T-helper 1 cell (primary cell): ENCODE measurements at places on chromosomes 3 and 15.

DNA sequence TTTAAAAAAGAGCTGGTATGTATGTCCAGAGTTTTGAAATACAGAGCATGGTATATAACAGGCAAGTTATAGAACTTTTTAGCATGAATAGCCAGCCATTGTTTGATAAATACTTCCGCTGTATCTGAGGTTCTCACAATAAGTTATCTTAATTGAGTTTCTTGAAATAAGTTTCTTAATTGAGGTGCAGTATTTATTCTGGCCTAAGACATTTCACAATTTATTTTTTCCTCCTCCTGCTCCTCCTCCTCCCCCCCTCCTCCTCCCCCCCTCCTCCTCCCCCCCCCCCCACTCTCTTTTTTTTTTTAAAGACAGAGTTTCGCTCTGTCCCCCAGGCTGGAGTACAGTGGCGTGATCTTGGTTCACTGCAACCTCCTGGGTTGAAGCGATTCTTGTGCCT lies 83.4 kb downstream of the VPS8 start:
- no peak for DNase-seq

DNA sequence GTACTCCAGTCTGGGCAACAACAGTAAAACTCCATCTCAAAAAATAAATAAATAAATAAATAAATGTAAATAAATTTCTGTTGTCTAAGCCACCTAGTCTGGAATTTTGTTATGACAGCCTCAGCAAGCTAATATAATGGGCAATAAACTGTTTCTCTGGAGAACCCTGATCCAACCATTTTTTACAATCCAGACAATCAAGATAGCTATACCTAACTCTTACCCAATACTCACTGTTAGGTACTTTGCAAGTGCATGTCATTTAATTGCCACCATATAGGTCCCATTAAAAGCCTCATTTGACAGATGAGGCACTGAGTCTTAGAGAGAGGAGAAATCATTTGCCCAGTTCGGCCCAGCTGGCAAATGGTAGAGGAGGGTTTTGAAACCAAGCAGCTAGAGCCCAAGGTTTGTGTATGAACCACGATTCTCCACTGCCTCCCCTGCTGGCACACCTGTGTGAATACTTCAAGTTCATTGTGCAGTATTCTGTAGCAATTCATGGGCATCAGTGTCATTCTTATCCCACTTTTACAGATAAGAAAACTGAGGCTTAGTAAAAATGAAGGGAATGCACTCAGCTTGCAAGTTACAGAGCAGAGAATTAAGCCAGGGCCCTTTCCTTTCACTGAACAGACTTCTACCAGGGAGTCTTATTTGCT lies 107.0 kb upstream of the UBE2E1 start:
- no peak for DNase-seq

- DNase-seq = no peak
These were observed 718.7 kb upstream of the CBLB start for GRCh38 chr3:106587551-106587950.

- no peak for DNase-seq
These were observed 174.8 kb downstream of the CHDH start for GRCh38 chr3:53671192-53671960.

DNA sequence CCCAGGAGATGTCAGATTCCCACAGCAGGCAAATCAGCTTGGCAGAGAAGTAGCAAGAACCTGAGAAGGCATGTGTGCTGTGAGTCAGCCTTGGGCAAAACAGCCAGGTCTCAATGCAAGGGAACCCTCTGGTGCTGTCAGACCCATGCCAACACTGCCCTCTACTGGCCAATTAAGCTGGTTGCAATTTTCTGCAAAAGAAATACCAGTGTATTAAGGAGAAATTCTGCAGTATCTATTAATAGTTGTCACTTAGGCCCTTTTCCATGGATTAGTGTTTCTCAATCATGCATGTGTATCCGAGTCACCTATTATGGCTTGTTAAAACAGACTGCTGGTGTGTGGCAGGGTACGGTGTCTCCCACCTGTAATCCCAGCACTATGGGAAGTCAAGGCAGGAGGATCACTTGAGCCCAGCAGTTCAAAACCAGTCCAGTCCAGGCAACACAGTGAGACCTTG lies 26.2 kb downstream of the MAP4 start:
- peak; percentile 57 for DNase-seq

DNA sequence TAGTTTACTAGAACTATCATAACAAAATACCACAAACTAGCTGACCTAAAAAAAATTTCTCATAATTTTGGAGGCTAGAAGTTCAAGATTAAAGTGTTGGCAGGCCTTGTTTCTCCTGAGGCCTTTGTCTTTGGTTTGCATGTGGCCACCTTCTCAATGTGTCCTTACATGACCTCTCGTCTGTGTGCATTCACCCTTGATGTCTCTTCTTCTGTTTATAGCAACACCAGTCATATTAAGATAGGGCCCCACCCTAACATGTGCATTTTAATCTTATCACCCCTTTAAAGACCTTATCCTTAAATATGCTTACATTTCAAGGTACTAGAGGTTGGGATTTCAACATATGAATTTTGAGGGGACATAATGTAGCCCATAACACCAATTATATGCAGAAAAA lies 177.0 kb downstream of the ZBBX start:
- DNase-seq = no peak

DNA sequence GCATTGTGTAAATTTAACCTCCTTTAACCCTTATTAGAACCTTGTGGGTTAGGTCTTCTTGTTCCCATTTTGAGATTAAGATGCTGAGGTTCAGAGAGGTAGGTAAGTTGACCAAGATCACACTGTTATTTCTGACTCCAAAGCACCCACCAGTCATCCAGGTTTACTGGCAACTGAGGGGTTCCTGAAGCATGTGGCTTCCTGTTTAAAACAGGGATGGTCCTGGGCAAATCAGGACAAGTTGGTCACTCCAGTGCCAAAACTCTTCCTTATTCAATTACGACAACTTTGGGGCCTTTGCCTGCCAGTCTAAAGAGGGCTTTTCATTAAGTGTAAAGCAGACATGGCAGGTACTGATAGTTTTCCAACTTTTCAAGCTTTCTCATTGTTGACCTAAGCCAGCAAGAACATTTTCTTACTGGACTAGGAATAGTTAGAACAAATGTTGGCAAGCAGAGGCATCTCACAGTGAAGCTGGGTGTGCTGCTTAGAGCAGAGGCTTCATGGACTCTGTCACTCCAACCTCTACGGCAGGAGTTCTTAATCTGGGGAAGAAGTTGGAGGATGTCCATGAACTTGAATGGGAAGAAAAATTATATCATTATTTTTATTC lies 149.4 kb upstream of the ADAMTS9 start:
- no peak for DNase-seq

DNA sequence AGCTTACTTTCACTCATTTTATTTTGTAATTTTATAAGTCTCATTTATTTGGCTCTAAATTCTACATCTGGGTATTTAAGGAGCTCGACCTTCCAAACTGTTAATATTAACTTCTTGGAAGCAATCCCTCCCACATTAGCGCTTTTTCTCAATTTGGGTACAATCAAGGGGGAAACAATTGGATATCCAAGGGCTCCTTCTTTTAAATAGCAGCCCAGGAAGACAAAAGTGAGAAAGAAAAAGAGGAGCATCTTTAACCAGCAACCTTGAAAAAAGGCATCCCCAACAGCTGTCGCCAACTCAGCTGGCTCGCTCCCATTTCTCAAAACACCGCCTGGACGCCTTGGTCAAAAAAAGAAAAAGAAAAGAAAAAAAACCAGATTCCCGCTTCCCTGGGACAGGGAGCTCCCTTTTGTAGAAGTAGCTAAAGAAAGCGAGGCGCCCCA lies 873 bp downstream of the C3orf70 start:
- DNase-seq = no peak

DNA sequence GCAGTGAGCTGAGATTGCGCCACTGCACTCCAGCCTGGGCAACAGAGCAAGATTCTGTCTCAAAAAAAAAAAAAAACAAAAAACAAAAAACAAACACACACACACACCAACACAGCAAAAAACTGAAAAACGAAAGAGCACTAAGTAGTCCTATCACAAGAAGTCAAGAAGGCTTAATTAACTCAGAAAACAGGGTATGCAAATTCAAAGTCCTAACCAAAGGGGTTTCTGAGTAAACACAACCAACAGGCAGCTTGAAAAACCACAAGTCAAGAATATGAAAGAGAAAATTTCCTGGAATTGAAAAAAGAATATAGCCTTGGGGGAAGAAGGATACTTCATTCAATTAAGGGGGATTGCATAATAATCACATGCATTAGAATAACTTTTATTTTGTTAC lies 37.7 kb upstream of the PARP14 start:
- DNase-seq = no peak

GRCh38 chr3:123713211-123713610 lies 128.4 kb upstream of the HACD2 start:
- no peak for DNase-seq

DNA sequence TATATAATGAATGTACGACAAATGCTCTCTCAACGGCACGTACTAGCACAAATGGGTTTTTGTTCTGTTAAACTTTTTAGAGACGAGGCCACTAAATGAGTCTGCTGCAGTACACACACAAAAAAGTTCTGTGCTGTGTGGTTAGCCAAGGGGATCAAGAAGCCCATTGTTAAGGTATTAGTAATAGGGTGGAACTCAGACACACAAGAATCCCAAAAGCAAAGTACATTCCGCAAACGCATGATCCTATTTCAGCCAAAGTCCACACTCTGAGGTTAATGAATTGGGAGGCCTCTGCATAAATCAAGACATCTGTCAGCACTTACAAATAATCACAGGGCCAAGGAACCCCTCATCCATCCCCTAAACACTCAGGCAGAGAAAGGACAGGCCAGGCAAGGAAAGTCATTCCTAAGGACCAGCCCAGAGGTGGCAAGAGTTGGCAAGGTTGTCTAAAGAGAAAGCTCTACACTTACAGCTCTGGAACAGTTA lies 12.1 kb downstream of the OSBPL10 start:
- DNase-seq = no peak

DNA sequence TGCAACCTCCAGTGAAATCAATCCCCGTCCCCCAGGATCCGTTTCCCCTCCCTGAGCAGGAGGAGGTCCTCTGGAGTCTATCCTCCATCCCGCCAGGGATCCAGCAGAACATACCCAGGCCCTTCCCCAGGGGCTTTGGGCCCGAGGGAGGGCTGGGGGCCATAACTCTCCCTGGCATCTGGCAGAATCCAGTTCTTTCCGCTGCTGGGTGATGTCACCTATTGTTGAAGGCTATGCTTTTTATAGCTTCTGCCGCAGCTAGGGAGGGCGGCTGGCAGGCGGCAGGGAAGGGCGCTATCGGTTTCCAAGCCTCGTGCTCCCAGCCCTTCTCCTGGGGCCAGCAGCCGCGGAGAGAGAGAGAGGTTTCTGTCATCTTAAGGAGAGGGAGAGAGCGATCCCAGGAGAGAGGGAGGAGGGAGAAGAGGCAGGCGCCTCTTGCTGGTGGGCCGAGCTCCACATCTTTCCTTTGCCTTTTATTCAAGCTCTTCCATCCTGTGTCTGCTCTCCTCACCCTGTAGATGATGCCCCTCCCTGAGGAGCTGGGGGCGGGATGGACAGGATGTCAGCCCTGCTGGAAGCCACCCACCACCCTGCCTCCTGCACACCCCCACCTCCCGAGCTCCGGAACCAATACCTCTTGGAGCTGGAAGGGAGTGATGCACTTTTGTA lies 120.1 kb downstream of the ANP32A start:
- no peak for DNase-seq

DNA sequence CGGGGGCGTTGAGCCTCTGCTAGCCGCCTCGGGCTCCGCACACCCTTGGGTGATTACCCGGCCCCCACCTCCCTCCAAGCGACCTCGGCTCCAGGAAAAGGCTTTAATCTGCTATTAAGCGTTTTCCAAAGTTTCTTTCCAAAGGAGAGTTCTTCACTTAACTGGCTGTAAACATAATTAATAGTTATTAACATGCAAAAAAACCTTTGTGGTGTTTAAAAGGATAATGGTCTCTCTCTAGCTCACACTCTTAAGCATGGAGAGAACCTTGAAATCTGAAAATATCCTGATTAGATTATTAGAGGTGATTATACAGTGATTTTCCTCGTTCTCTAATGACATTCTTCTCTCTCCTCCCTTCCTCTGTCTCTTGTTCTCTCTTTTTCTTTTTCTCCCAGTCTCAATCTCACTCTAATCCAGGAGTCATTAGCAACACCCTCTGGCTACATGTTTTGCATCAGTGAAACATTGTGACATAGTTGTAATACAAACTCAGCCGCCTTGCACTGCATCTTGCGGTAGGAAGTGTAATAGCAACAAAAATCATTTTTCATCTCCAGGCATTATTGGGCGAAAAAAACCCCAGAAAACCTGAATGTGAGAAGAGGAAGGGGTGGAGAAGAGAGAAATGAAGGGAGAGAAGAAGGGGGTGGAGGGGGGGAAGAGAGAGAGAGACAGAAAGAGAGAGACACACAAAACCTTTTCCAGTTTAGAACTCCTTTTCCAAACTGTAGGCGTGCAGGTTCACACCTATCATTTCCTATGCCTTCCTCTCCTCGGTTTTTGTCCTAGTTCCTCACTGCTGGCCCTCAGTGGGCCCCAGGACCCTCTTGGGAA lies 24.4 kb downstream of the NR2F2 start:
- no peak for DNase-seq

DNA sequence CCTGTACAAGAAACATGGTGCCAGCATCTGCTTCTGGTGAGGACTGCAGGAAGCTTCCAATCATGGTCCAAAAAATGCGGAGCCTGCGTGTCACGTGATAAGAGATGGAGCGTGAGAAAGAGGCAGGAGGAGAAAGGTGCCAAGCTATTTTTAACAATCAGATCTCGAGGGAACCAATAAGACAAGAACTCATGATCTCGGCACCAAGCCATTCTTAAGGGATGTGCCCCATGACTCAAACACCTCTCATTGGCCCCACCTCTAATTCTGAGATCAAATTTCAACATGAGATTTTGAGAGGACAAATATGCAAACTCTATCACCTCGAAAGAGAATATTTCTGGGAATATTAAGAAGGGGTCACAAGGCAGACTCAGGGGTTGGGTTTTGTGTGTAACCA lies 107.2 kb downstream of the PYDC2 start:
- DNase-seq = no peak

GRCh38 chr15:60660290-60661051 lies 181.5 kb upstream of the ICE2 start:
- no peak for DNase-seq

DNA sequence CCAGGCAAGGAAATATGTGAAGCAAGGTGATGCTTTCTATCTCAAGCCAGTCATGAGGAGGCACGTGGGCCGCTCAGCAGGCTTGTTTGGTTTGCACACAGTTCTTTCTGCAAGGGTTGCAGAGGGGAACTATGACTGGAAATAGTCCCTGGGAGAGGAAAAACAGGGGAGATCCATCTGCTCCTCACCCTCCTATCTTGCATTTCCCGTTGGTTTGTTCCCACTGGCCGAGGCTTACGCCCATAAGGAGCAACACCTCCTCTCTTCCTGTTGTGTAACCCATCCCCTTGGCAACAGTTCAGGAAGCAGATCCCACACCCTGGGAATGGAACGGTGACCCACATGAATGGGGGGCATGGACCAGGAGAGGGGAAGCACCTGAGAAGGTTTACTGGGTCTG lies 72.1 kb upstream of the MAGI1 start:
- DNase-seq = no peak

- DNase-seq = no peak
These were observed 64.8 kb downstream of the FAM43A start for GRCh38 chr3:194750491-194750828.
